ENCODE measurements at places on chromosomes 5 and 9. TPM values are rescaled to one million over a fixed set of nuclear protein-coding genes. Genes with fewer than 3 reads are reported as not detected.

TMEM8B gene
- total RNA-seq: 0.69 TPM

PCDHA12 gene
- 7.8 TPM for total RNA-seq

PCDHA1 gene
- total RNA-seq: 0.35 TPM

LCN9 gene
- not detected for total RNA-seq

SLC38A9 gene
- total RNA-seq: 57.8 TPM

PCDHA6 gene
- total RNA-seq: 1.0 TPM

NME5 gene
- total RNA-seq: 7.1 TPM

ANKS6 gene
- 26.1 TPM for total RNA-seq

HTR1A gene
- 0.35 TPM for total RNA-seq

DCAF12 gene
- 45.2 TPM for total RNA-seq

LRRC70 gene
- 1.7 TPM for total RNA-seq

OTULINL gene
- 0.94 TPM for total RNA-seq

SLC36A3 gene
- total RNA-seq: not detected

NACC2 gene
- total RNA-seq: 62.0 TPM

PHF24 gene
- not detected for total RNA-seq

FAM151B gene
- 0.69 TPM for total RNA-seq

FAM221B gene
- not detected for total RNA-seq

WDR31 gene
- 1.9 TPM for total RNA-seq

DMRTA1 gene
- 5.5 TPM for total RNA-seq

CDH9 gene
- total RNA-seq: not detected

IL3 gene
- total RNA-seq: not detected

STK32A gene
- total RNA-seq: 3.0 TPM

ZNF300 gene
- total RNA-seq: 11.7 TPM

PCDHB8 gene
- 0.55 TPM for total RNA-seq

OR1Q1 gene
- not detected for total RNA-seq

HTR4 gene
- total RNA-seq: not detected

FOXD4L6 gene
- total RNA-seq: 0.10 TPM

FAXDC2 gene
- total RNA-seq: not detected

FAM153A gene
- not detected for total RNA-seq

LRRC26 gene
- total RNA-seq: not detected

INSL6 gene
- not detected for total RNA-seq

DUSP1 gene
- 203 TPM for total RNA-seq

GAS1 gene
- 0.65 TPM for total RNA-seq

C5orf52 gene
- total RNA-seq: not detected

C1QTNF3 gene
- 3.1 TPM for total RNA-seq

PCDHGC5 gene
- 0.17 TPM for total RNA-seq

DAB2 gene
- total RNA-seq: 117 TPM

CRB2 gene
- 0.17 TPM for total RNA-seq

TERT gene
- total RNA-seq: not detected

ADAMTSL2 gene
- total RNA-seq: 0.05 TPM

SV2C gene
- total RNA-seq: not detected

SOX30 gene
- 0.17 TPM for total RNA-seq

IFNK gene
- total RNA-seq: not detected

MVB12B gene
- 1.0 TPM for total RNA-seq

ABCA2 gene
- 7.5 TPM for total RNA-seq

IL7R gene
- total RNA-seq: 0.05 TPM

FAT2 gene
- 0.17 TPM for total RNA-seq

SPINK13 gene
- total RNA-seq: 1.8 TPM

PRR16 gene
- total RNA-seq: 0.35 TPM

ENHO gene
- not detected for total RNA-seq
